Kidney capillary endothelial cell (primary cell): ENCODE measurements at places on chromosomes 12 and 14.

GRCh38 chr14:95651821-95652583, 34.2 kb upstream of the TCL1B start:
- DNase-seq: no peak

- DNase-seq: no peak
These were observed 3.4 kb downstream of the PLBD2 start for GRCh38 chr12:113361574-113362370.

GRCh38 chr14:72909163-72909562, 15.3 kb upstream of the DPF3 start:
- no peak for DNase-seq

DNA sequence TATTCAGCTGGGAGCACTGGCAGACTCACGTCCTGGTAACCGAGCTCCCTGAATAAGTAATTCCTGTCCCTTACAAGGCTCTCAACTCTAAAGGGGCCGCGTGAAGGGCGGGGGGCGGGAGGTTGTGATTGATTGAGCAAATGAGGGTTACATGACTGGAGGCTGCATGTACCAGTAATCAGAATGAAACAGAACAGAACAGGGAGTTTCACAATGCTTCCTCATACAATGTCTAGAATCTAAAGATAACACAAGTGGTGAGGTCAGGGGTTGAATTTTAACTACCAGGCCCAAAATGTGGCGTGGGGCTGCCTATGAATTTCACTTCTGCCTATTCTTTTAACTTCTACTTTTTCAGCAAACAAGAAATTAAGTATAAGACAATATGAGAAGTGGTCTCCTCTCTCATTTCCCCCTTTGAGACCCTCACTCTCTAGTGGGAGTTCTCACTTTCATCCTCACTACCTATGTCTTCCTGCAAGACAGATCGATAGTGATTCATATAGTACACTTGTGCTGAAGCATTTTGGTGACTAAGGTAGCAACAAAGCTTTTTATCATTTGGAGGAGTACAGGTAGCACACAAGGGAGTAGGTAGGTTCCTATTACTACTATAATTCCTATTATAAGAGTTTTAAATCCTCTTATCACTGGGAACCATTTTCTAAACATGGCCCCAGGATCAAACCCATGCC, 239.8 kb downstream of the KTN1 start:
- no peak for DNase-seq

GRCh38 chr12:7868391-7868790, 4.3 kb downstream of the SLC2A14 start:
- no peak for DNase-seq

GRCh38 chr12:120961604-120962531, 16.5 kb upstream of the HNF1A start:
- no peak for DNase-seq

- DNase-seq: no peak
These were observed 21.6 kb downstream of the RERGL start for GRCh38 chr12:18068355-18068754.

GRCh38 chr12:39395866-39396265, 47.1 kb downstream of the KIF21A start:
- DNase-seq: no peak

- DNase-seq: no peak
These were observed 112.7 kb downstream of the SLC16A7 start for GRCh38 chr12:59708484-59708883.

DNA sequence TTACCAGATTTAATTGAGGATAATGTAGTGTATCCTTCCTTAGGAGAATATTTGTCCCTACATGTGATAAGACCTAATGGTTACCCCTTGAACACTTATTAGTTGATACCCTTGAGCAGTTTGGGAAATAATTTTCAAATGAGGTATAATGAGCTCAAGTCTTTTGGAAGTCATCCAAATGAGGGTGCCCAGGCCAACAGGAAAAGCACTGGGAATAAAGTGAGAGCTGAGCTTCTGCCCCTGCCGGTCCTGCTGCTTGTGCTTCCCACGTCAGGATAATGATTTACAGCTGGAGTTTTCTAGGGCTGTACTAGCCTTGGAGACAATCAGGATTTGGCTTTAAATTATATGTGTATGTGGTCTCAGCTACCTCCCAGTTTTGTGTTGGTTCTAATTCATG, 178.8 kb upstream of the FRMD6 start:
- DNase-seq: no peak

DNA sequence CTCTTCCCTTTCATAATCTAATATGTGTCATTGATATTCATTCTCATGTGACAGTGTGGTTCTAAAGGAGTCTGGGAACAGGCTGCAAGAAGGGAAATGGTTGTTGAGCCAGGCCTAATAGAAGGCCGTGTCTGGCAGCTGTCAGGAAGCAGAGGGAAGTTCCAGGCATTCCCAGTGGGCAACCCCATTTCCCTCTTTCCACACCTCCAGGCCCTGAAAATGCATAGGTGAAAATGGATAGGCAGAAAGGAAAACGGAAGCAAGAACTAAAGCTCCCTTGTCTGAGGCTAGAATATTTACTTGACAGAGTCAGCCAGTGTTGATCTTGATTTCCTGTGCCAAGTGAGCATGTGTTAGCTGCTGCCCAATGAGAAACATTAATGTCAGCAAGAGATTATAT, 97.7 kb downstream of the PPM1A start:
- DNase-seq: no peak

GRCh38 chr12:42609605-42610004, 20.1 kb upstream of the PRICKLE1 start:
- DNase-seq: no peak

- no peak for DNase-seq
These were observed 21.7 kb downstream of the AICDA start for GRCh38 chr12:8590842-8591545.

GRCh38 chr14:39946807-39947206, 514.6 kb upstream of the FBXO33 start:
- no peak for DNase-seq

GRCh38 chr14:64983439-64984310, 3.0 kb upstream of the FNTB start:
- peak; percentile 63 for DNase-seq

GRCh38 chr12:47860873-47861272, 41.2 kb upstream of the HDAC7 start:
- DNase-seq: no peak

DNA sequence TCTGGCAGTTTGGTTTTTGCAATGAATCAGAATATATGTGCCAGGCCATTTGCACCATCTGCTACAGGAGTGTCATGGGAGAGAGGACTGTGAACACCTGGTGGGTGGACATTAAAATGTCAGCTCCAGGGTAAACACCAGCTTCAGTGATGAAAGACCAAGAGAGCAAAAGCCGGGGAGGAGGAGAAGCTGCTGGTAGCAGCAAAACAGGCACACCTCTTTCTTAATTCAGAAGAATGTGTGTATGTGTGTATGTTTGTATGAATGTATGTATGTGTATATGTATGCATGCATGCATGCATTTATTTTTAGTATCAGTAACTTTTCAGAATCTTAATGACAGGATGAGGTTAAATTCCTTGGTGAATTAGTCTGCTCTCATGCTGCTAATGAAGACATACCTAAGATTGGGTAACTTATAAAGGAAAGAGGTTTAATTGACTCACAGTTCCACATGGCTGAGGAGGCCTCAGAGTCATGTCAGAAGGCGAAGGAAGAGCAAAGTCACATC, 357.4 kb upstream of the PRICKLE1 start:
- no peak for DNase-seq

DNA sequence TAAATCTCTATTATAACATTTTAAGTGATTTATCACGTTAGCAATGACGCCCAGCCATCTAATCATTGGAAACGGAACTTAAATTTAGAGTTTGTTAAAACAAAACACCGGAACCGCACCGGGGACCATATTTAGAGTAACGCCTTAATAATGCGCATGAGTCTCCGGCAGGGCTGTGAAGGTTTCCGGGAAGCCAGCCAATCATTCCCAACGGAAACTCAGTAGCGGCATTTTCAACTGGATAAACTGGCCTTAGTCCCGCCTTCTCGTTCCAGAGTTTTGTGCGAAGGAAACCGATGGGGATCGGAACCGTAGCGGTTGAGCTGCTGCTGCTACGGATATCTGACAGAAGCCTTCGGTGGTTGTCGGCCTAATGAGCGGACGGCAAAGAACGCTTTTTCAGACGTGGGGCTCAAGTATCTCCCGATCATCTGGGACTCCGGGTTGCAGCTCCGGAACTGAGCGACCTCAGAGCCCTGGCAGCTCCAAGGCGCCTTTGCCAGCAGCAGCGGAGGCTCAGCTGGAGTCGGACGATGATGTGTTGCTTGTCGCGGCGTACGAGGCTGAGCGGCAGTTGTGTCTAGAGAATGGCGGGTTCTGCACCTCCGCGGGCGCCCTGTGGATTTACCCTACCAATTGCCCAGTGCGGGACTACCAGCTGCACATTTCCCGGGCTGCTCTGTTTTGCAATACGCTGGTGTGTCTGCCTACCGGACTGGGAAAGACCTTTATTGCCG, at the start of gene FANCM:
FANCM (plus strand) TSS at position 272 of the 737 bp plus-strand sequence; CDS start at position 374, 102 bp downstream.
- DNase-seq: peak; percentile 97

- DNase-seq: no peak
These were observed 23.9 kb upstream of the ATP2B1 start for GRCh38 chr12:89732522-89732921.

DNA sequence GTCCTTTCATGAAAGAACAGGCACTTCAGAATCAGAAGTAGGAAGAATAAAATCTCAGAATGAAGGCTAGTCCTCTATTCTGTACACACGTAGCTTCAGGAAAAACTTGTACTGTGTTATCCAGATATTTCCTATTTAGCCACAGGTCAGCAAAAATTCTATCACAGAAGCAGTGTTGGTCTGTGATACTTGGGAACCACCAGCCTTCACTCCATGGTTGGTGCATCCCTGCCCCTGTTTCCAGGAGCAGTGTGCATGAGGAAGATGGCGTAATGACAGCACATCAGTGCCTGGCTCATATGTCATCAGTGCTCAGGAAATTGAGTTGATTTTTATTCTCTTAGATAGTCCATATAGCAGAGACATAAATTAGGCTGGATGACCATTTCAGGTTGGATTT, 87.7 kb downstream of the SAMD4A start:
- peak; percentile 51 for DNase-seq

GRCh38 chr12:101746196-101746595, 6.9 kb upstream of the SYCP3 start:
- DNase-seq: no peak

DNA sequence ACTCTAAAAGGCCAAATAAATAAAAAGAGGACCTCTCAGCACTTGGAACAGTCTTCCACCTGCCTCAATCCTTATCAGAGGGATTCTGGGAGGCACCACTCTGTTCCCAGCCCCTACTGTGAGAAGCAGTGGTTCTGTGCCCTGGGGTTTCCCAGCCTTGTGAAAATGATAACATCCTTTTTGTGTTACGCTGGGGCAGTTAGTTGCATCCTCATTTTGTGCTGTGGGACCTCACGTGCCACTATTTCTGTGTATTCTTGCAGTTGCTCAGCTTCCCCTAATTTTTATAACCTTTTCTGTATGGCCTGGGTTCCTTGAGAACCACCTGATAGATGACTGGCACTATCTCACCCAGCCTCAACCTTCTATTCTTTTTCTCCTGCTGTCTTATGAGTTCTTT, 10.8 kb upstream of the CMA1 start:
- no peak for DNase-seq

- no peak for DNase-seq
These were observed 31.9 kb upstream of the DUSP6 start for GRCh38 chr12:89384050-89384758.

DNA sequence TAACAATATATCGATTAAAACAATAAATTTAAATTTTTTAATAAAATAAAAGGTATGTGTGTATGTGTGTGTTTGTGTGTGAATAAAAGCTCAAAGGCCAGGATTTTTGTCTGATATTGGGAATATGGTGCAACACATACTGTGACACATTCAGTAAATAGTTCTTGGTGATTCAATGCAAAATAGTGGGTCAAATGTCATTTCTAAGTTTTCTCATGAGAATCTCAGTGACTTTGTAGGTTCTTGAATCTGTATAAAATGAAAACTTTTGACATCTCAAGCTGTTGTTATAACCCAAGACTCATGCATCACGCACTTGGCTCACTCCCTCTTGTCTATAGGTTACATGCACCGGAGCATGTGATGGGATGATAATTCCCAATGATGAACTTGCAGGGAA, 16.2 kb upstream of the MED6 start:
- no peak for DNase-seq

GRCh38 chr14:20327005-20327869, 5.8 kb downstream of the CCNB1IP1 start:
- DNase-seq: peak; percentile 79

DNA sequence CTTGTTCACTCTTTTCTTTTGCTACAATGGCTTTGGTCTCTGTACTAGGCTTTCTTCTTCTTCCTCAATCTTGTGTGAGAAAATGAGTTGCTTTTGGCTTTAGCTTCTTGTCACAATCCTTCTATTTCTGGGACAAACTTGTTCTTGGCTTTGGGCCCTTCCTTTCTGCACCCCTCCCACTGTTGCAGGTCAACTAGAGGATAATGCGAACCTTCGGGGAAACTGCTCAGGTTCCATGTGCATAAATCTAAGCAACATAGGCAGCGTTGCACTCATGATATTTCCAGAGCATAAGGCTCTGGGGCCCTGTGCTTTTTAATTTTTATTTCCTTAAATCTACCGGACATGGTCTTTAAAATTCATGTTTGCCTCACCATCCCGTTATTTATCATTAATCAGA, 89.8 kb upstream of the LRIG3 start:
- no peak for DNase-seq

DNA sequence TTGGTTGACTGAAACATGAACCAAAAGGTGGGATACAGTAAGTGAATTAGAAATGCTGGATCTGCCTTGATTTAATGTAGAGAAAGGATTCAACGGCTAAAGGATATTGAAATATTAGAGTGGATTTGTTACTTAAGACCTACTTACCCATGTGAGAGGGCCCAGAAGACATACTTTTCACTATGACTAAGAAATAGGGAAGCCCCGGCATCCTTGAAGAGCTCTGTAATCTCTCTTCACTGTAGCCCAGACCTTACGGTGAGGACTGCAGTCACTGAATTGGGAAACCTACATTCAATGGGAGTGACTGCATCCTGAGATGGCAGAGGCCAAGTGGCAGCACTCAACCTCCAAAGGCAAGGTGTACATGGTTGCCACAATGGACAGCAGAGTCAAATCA, 52.5 kb downstream of the KANSL2 start:
- no peak for DNase-seq

DNA sequence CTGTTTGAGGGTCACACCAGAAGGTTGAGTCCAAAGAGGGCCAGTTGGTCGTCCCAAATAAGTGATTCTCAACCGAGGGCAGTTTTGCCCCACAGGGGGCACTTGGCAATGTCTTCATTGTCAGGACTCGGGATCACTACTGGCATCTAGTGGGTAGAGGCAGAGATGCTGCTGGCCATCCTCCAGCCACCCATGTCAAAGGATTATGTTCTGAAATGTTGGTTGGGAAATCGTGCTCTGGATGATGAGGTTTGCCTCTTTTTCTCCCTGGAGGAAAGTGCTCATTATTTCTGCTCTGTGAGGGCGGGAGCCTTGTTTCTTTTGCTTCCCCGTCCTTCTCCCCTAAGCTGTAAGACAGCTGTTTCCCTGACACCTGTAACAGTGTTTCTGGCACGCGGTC, 3.6 kb downstream of the ZNF839 start:
- no peak for DNase-seq
